Sciatic nerve (tissue), 2 donors: ENCODE measurements at places on chromosomes 11 and 22.
A peak's percentile ranks its signal among the peaks of the same experiment; 100 is the strongest.

- no peak for DNase-seq
Observed at GRCh38 chr22:47784367-47784983, 1022.0 kb downstream of the TBC1D22A start.

DNA sequence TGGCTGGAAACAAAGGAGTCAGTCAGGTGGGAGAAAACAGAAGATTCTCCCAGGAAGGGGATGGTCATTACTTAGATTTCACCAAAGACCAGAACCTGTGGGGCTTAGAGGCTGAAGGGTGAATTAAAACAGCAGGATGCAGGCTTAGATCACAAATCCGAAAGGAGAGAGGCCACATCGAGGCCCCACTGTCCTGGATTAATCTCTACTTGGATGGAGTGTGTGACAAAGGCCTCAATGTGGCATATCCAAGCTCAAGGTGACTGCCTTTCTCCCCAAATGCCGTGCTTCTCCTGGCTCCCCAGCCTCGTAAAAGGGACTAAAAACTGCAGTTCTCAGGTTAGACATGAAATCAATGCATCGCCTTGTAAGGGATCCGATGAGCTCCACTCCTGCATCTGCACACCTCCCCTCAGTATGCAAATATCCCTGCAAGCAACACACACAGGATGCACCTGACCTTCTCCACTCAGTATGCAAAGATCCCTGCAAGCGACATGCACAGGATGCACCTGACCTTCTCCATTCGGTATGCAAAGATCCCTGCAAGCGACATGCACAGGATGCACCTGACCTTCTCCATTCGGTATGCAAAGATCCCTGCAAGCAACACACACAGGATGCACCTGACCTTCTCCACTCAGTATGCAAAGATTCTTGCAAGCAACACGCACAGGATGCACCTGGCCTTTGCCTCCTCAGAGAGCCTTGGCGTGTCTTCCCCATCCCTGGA, 447.4 kb downstream of the BRD1 start:
- no peak for DNase-seq

DNA sequence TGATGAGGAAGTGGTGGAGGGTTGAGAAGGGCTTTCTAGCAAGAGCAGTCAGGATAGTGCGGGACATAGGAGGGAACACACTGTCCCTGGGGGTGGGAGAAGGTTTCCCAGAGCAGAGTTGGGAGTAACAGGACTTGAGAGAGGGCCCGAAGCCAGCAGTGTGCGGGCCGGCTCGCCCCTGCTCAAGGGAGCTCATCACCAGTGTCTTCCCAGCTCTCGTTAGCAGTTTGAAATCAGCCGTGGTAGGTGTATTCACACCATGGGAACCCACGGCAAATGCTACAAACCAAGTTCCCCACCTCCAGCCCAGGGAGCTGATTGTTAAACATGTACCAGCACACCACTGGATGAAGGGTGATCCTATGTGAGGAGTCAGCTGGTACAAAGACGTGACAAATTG, 66.2 kb upstream of the EIF3D start:
- DNase-seq, result no peak

GRCh38 chr11:121727942-121728341, 275.2 kb upstream of the SORL1-AS1 start:
- no peak for DNase-seq

DNA sequence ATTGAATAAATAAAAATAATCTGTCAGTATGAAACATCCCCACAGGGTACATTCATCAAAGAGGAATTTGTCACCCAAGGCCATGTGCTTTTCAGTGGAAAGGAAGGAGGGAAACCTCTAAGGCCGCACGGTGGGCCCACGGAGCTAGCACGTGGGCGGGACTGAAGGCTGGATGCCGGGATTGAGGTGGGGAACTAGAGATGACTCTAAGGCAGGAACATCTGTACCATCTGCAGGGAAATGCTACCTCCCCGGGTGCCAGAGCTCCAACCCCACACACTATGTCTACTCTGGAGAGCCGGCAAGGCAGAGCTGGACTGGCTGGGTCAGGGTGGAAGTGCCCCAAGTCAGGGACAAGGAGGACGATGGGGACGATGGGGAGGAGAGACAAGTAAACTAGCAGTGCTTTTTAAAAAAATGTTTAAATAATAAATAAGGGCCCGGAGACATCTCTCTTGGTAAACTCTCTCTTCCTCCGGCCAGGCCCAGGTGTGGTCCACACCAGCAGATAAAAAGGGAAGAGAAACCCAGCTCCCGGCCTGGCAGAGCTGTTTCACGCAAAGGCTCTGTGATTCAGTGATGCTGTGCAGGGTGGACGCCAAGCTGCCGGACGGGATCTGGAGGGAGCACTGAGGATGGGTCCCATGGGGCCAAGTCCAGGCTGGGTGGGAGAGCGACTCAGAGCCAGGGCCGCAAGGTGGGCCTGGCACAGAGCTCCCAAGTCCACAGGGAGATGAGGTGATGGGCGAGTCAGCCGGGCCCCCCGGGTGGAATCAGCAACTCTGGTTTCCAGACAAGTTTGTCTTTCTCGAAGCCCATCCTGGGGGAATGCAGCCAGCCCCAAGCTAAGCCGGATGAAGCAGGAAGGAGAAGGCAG, 5.8 kb downstream of the LIF start:
- DNase-seq, result no peak

DNA sequence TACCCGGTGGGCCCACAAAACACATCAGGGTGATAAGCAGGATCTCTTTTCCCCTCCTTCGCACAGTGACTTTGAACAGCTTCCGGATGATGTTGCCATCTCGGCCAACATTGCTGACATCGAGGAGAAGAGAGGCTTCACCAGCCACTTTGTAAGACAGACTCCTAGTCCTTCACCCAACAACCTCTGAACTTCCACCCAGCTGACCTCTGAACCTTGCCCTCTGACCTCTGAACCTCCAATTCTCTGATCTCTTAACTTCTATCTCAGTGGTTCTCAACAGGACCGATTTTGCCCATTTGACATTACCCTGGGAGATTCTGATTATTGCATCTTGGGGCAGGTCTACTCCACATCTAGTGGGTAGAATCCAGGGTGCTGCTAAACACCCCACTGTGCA, 3.2 kb downstream of the NCF4 start:
- DNase-seq, result no peak

- DNase-seq, result no peak
Observed at GRCh38 chr11:118276422-118276821, 12.3 kb upstream of the MPZL2 start.

DNA sequence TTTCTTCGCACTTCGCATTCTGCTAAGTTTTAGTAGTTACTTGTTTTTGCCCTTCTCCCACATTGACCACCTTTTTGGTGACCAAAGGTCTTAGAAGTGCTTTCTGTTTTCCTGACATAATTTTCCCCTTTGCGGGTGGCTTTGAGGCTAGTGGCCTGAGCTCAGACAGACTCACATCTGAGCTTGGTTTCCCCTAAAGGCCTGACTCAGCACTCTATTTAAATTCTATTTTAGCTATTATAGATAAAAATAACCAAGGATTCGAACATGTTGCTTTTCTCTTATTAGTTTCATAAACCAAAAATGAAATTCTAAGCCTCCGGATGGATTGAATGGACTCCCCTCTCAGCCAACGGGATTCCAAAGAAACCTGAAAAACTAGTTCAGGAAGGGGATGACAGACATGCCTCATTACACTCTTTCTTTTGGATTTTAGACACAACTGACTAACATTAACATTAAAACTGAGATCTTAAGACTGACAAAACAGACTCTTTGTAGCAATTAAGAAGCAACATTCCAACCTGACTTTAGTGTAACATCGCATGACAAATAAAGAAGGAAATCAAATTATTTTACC, 258.5 kb downstream of the LUZP2 start:
- no peak for DNase-seq

- no peak for DNase-seq
Observed at GRCh38 chr11:9344061-9344680, 29.8 kb upstream of the TMEM41B start.

DNA sequence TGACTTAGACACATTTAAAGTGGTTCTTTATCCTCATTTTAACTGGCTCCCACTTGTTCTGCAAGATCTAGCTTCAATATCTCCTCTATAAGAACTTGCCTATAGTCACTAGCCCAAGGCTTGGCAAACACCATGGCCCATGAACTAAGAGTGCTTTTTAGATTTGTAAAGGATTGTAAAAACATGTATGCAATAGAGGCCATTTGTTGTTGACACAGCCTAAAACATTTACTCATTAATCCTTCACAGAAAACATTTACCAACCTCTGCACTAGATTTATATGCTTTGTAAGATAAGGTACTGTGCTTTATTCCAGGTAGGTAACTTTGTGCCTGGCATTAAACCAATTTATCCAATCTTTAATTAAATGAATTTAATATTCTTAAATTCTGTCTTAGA, 5.5 kb downstream of the HYLS1 start:
- no peak for DNase-seq

DNA sequence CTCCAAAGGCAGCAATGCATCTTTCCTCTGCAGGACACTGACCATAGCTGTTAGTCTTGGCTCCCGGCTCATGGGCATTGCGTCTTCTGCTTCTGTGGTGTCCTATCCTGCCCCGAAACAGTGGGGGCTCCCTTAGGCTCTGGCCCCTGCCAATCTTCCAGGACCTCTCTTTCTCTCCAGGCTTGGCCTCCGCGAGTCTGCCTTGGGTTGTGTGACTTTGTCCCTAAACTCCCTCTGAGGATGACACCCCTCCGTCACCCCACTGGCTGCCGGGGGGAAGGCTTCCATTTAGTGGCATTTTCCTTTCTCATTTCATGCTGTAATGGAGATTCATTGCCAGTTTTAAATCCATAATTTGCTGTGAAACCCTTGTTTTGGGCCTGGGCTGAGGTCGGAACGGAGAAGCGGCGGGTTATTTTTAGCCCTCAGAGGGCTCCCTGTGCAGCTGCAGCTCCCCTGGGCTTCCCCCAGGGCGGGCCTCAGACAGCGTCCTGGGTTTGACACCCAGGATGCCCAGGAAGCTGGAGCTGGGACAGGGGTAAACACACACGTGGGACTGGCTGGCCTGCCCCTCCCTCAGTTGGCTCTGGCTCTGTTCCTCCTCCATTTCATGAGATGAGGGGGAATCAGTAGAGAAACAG, 156.1 kb downstream of the ST3GAL4 start:
- no peak for DNase-seq

- DNase-seq, result peak; percentile 39
Observed at GRCh38 chr22:49575703-49576081, 252.0 kb downstream of the BRD1 start.

- DNase-seq, result no peak
Observed at GRCh38 chr11:15123849-15124248, 9.1 kb downstream of the INSC start.

DNA sequence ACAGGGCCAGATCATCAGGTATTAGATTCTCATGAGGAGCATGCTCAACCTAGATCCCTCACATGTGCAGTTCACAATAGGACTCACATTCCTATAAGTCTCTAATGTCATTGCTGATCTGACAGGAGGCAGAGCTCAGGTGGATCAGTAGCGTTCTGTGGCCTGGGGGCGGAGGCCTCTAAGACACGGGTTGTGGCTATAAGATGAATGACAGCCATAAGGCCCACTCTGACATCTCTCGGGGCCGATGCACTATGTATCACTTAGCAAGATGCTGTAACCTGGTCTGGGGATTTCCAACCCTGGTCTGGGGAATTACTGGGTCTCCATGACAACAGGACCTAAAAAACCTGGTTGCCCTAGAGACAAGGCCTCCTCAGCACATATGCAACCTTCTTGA, 932.7 kb downstream of the TBC1D22A start:
- DNase-seq, result no peak

GRCh38 chr11:44277196-44278090, 32.5 kb downstream of the ALX4 start:
- peak; percentile 28 for DNase-seq

DNA sequence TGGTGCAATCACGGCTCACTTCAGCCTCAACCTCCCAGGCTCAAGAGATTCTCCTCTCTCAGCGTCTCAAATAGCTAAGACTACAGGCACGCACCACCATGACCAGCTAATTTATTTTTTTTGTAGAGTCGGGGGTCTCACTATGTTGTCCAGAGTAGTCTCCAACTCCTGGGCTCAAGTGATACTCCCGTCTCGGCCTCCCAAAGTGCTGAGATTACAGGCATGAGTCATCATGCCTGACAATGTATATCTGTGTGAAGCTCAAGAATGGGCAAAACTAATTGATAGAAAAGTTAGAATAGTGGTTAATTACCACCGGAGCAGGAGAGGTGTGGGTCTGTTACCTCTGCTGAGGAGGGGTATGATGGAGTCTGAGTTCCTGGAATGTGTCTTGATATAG, 9.1 kb upstream of the SLC43A3 start:
- no peak for DNase-seq

DNA sequence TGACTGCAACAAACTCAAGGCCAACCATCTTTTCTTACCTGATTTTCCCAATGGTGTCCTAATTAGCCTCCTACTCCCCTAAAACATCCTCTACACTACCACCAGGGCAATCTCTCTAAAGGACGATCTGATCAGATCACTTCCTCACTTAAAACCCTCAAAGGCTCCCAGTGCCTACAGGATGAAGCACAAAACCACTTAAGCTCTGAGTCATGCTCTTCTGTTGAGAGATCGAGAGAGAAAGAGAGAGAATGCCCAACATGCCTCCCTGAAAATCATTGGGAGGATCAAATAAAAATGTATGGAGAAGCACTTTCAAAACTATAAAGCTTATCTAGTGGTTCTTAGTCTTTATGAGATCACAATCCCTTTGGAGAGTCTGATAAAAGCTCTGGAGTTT, 171.1 kb downstream of the CADM1 start:
- no peak for DNase-seq

GRCh38 chr11:67268081-67268961, 2.0 kb downstream of the GRK2 start:
- peak; percentile 55 for DNase-seq

- DNase-seq, result no peak
Observed at GRCh38 chr11:2135648-2136201, 3.5 kb downstream of the IGF2 start.

DNA sequence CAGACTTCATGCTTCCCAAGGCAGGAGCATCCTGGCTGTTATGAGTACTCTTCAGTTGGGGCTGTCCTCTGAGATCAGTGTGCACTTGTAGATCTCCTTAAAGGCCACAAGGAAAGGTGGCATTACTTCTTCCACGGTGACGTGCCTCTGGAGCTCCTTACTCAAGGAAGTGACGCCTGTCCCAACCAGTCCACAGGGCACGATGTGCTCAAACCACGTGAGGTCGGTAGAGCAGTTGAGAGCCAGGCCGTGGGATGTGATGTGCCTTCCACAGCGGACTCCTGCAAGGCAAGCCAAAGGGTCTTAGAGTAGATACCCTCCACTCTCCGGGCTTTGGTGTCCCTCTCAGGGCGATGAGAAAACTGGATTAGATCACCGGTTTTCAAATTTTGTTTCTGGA, 1.4 kb downstream of the LIPT2 start:
- DNase-seq, result no peak

DNA sequence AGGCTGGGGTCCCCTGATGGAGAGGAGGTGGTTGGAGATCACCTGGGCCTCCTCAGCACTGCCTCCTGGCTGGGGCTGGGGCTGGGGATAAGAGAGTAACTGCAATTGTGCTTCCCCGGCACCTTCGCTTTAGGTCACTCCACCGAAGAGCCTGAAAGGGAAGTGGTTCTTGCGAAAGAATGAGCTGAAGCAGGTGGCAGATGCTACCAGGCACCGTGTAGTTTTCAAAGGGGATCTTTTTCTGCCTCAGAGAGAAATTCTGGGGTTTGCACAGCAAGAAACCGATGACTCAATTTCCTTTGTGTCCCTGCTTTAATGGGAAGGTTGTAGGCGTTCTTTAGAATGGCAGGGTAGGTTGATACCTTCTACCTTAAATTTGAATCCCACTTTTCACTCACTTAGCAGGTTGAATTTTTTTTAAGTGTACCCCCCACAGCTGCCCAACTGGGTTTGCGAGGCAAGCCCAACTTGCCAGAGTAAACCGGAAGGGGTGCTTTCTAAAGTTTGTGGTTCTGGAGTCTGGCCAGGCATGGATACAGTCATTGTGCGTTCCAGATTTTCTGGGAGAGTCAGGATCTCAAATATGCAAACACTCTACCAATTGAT, 5.3 kb downstream of the CD44 start:
- no peak for DNase-seq
